ENCODE measurements at places on chromosomes 13 and 19.

- no peak for DNase-seq
These were observed 26.5 kb downstream of the ANKRD10 start for GRCh38 chr13:110888390-110888789.

DNA sequence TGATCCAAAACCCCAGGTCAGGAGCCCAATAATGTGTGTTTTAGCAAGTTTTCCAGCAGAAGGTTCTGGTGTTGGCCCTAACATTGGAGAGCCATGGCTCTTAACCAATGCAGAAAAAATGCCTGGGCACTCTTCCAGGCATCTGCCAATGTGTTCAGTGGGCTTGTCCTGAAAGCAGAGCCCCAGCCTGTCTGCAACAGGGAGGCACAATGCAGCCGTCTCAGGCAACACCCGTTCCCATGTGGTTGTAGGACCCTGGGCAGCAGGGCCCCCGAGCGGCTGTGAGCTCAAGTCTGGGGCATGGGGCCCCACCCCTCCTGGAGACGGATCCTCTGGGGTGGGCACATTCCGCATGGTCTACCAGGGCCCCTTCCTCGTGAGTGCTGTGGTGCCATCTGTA, 58.1 kb upstream of the SIAH3 start:
- DNase-seq: no peak

- DNase-seq: no peak
These were observed 69.8 kb downstream of the KDM4B start for GRCh38 chr19:5038631-5039271.

- DNase-seq: no peak
These were observed 50.2 kb downstream of the ZNF146 start for GRCh38 chr19:36265064-36265463.

DNA sequence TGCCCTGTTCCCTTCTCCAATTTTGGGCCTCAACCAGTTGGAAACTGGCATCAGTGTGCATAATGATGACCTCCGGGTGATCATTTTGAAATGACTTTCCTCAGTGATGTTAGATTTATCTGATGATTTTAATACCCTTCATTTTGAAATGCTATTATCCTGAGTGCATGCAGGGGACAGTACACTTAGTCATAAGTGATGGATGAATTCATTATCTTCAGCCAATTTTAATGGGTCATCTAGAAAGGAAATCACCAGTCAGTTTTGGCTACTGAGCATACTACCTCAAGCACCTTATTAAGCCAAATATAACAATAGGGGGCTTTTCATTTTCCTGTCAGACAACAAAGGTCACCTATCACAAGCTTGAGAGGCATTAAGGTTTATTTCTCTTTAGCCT, 118.5 kb upstream of the MIR17HG start:
- DNase-seq: no peak

DNA sequence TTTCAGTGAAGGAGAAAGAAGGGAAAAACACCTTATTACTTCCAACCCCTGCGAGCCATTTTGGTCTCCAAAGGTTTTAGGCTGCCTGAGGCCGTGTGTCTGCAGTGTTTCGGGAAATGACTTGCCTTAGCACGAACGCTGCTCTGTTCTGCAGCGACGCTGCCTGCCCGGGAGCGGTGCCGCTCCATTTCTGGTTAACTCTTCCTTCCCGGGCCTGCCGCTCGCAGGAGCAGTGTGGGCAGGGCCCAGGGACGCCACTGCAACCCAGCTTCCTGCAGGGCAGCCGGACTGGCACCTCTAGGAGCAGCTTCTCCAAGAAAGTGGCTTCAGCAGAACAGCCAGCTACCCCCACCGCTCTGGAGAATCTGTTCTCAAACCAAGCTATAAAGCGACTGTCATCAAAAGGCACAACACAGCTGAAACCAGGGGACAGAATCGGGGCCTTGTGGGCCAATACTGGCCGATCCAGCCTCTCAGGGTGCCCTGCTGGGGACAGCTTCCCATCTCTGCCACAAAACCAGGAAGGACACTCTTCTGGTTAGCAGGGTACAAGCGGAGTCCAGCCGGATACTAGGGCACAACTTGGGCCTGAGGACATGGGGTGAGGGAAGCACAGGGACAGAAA, 72.2 kb downstream of the KCTD15 start:
- peak; percentile 16 for DNase-seq

DNA sequence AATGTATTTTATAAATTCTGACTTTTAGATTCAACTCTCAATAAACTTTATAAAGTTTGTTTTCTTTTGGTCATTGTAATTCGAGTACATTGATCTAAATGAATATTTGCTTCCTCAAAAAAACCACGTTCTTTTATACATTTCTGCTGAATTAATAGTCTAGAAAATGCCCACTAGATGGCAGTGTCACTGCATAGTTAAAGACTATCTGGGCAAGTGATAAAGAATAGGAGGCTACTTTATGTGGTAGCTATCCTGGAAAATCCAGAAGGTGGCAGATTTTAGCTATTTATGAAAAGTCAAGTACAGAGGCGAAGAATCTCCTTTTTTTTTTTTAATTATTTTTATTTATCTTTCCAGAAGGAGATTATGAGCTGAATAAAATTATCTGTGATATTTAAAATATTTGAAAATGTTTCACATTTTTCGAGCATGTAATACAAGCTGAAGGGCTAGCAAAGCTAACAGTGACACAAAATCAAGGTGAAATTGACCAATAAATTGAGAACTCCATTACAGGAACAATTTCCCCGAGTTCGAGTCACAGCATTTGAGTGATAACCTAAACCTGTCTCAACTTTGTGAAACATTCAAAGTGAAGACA, 221.8 kb downstream of the OLFM4 start:
- DNase-seq: no peak

DNA sequence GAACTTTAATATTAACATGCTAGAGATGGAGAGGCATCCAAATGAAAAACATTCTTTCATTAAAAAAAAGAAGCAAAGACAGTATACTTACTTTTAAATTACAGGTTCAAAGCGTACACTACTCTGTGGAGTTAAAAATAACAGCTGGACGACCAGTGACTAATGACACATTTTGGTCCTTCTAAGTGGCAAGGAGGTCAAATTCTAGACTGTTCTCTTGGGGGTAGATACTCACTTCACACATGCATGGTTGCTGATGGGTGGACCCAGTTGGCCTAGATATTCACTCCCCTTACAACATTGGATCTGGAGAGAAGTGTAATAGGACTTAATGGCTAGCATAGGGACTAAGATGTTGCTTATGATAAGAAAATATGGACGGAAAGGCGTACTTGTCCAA, 302.2 kb downstream of the DNAJC15 start:
- DNase-seq: no peak

- no peak for DNase-seq
These were observed 3.5 kb upstream of the ZNF358 start for GRCh38 chr19:7512400-7512851.

GRCh38 chr13:52085421-52085820, 43.5 kb downstream of the NEK5 start:
- no peak for DNase-seq

GRCh38 chr13:69580255-69580654, 527.4 kb upstream of the ATXN8OS start:
- no peak for DNase-seq

DNA sequence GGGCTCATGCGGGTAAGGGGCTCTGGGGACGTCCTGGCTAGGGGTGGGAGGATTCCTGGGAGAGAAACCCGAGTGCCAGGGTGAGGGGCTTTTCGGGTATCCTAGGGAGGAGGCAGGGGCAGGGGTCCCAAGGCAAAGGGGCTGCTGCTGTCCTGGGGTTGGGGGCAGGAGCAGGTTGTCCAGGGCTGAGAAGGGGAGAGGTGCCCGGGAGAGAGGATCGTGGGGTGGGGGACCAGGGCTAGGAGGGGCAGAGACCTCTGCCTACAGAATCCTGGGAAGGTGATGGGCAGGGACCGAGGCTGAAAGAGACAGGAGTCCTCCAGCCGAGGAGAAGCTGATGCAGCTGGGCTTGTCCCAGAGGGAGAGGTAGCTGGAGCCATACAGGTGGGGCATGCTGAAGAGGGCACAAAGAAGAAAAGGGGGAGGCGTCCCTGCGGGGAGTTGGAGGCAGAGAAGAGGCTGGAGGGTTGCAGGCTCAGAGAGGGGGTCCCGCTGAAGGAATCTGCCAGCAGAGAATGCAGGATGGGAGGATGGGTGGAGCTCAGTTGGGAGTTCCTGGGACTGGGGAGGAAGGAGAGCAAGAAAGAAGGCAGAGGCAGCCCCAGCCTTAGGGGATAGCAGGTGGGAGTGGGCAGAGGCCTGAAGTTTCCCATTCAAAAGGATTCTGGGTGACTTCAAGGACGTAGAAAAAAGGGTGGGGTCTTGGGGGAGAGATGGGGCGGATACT, 574 bp downstream of the CYP2S1 start:
- no peak for DNase-seq

GRCh38 chr19:46728693-46729339, 11.9 kb upstream of the PRKD2 start:
- peak; percentile 38 for DNase-seq

- DNase-seq: no peak
These were observed 1.6 kb downstream of the FSTL3 start for GRCh38 chr19:677601-678436.

DNA sequence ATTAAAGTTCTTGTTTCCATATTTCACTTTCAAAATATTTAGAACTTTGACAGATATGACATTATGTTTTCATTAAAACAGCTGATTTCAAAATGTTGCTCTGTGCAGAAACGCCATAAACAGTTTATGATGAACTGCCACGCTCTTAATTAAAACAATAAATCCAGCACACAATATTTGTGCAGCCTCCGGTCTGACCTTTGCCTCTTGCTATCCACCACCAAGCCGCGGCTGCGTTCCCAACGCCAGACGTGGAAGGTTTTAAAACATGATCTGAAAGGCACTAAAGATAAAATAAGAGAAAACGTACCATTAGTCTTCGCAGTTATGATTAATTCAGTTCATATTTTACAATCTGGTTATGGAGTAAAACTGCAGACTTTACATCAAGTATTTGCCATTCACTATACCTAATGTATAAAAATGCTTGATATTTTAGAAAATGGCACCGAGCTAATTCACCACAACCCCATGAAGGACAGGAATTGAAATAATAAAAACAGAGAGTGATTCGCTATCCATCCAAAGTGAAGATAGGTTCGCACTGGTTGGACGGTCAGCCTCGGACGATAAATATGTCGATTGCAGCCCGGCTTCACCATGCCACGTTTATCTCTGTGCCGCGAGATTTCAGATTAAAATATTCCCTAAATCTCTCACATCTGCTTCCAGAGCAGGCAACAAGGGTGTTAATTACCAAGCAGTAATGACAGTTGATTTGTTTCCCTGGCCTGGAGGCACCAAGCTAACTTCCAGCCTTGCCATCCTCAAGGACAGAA, 103.3 kb upstream of the ZNF507 start:
- no peak for DNase-seq

DNA sequence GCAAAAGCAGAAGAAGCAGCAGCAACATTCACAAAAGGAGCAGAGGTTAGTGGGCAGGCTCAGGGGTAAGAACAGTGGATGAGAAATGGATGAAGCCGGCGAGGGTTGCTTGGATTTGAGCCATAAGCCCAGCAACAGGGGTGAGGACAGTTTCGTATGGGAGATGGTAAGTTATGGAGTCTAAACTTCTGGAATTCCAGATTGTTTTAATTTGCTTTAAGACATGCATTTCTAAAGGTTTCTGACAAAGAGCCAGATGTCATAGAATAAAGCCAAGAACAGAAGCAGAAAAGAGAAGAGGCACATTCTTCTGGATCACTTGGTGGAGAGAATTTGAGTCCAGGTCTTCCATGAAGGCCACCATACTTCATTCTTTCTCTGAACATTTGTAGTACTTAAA, 76.6 kb downstream of the TNFSF11 start:
- no peak for DNase-seq

GRCh38 chr19:45195764-45196163, 17.2 kb downstream of the BLOC1S3 start:
- DNase-seq: no peak

DNA sequence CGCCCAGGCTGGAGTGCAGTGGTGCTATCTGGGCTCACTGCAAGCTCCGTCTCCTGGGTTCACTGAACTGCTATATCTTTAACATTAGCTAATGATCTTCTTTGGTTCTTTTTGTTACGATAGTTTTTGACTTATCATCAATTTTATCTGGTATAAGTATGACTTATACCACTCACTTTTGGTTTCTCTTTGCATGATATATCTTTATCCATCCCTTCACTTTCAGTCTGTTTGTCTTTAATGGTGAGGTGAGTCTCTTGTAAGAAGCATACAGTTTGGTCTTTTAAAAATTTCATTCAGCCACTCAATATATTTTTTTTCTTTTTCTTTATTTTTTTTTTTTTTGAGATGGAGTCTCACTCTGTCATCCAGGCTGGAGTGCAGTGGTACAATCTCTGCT, 58.4 kb downstream of the ADGRE1 start:
- DNase-seq: no peak

DNA sequence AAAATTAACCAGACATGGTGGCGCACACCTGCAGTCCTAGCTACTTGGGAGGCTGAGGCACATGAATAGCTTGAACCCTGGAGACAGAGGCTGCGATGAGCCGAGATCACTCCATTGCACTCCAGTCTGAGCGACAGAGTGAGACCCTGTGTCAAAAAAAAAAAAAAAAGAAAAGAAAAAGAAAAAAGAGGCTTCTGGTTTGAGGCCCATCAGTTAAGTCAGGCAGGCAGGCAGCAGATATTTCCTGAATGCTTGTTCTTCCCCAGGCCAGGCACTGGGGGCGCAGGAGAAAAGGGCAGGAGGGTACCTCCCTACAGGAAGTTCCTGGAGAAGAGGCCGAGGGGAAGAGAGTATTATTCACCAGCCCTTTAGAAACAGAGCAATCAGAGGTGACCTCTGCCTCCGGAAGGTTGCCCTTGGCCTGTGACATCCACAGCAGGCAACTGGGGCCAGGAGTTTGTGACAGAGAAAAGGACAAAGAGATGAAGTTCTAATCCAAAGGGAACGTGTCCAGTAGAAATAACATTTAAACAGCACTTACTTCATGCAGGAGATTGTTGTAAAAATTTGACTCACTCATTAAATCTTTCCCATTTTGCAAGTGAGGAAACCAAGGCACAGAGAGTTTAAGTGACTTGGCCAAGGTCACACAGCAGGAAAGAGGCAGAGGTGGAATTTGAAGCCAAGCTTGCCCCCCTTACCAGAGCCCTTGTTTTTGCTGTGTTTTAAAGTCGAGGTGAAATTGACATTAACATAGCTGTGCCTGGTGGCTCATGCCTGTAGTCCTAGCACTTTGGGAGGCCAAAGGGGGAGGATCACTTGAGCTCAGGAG, 4.3 kb upstream of the RLN3 start:
- no peak for DNase-seq

GRCh38 chr13:110421061-110421460, 114.0 kb downstream of the COL4A2 start:
- DNase-seq: no peak

GRCh38 chr19:33432446-33433170, 59.1 kb downstream of the CEBPG start:
- DNase-seq: no peak

GRCh38 chr13:29472332-29472961, 123.0 kb downstream of the SLC7A1 start:
- no peak for DNase-seq

Measured in amygdala (tissue), 56 donors.